ENCODE measurements at places on chromosomes 4 and X. TPM values are rescaled to one million over a fixed set of nuclear protein-coding genes. Genes with fewer than 3 reads are reported as not detected.

DNA sequence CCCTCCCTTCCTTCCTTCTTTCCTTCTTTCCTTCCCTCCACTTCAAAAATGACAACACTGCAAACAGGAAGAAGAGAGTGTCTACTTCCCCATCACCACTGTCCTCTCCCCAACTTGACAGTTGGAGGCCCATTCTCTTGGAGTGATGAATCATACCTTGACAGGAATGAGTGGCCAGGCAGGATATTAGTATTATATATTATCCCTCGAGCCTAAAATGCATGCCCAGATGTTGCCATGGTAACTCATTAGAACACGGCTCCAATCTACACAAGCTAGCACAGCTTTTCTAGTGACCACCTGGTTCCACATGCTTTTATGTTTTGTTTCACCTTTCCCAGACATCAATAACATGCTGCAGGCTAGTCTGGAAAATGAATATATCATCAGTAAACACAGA is 71.3 kb upstream of the LHFPL1 start:
- H3K4me3 ChIP-seq: no peak overlapping the region
- H3K4me1 ChIP-seq: no peaks in the 10 kb centered on the region
- no peak for DNase-seq
- H3K27ac ChIP-seq: no peak overlapping the region
- no peaks in the 10 kb centered on the region for H3K27me3 ChIP-seq

GRCh38 chrX:77640702-77641101 is 145.3 kb downstream of the ATRX start:
- H3K4me3 ChIP-seq: no peak overlapping the region
- no peaks in the 10 kb centered on the region for H3K4me1 ChIP-seq
- no peak overlapping the region for H3K27ac ChIP-seq
- H3K27me3 ChIP-seq: no peaks in the 10 kb centered on the region
- no peak for DNase-seq

DNA sequence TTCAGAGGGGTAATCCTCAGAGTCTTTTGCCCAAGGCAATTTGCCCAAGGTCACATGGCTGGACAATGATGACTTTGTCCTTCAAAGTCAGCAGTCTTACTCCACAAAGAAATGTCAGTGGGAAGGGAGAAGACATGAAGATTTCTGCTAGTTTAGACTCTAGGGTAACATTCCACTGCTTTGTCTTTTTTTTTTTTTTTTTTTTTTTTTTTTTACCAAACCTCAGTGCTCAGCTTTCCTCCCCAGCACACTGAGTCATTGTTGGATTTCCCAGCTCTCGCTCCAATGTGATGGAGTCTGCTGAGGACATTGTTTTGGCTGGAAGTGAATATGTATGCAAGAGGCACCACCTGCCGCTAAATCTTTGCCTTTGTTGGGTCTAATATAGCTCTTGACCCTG is 7.2 kb upstream of the C1QTNF7 start:
- no peaks in the 10 kb centered on the region for H3K27me3 ChIP-seq
- H3K4me3 ChIP-seq: no peak overlapping the region
- no peak overlapping the region for H3K27ac ChIP-seq
- H3K4me1 ChIP-seq: no peaks in the 10 kb centered on the region
- no peak for DNase-seq

DNA sequence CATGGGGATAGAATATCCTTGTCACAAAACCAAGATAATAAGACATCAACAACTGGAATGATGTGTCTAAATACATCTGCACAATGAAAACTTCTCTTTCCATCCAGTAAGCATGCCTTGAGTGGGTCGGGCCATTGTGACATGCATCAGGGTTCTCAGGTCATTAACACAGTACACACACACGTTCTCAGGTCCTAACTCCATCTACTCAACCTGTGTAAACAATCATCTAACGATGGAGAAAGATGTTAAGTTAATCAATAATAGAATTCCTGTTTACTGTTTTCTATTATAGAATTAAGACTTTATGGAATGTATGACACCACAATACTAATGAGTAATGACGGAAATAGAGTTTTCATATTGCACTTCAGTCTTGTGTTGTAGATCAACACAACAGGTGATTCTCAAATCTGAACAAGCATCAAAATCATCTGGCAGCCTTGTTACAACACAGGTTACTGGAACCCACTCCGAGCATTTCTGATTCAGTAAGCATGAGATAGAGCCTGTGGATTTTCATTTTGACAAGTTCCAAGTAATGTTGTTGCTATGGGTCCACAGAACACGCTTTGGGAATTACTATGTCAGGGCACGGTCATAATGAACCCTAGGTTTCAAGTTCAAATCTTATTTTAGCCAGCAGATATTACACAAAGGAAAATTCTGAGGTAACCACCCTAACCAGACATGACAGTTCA is 315.8 kb upstream of the TEX13C start:
- no peak overlapping the region for H3K27ac ChIP-seq
- H3K4me3 ChIP-seq: no peak overlapping the region
- no peaks in the 10 kb centered on the region for H3K4me1 ChIP-seq
- no peaks in the 10 kb centered on the region for H3K27me3 ChIP-seq
- H3K36me3 ChIP-seq: no peaks in the 10 kb centered on the region

GRCh38 chr4:140238351-140239056 is 84.5 kb upstream of the MAML3 start:
- no peak for DNase-seq
- peaks cover 16% of the 10 kb centered on the region for H3K27me3 ChIP-seq
- H3K4me1 ChIP-seq: peaks cover 21% of the 10 kb centered on the region
- H3K4me3 ChIP-seq: no peak overlapping the region
- H3K27ac ChIP-seq: no peak overlapping the region
- no peaks in the 10 kb centered on the region for H3K36me3 ChIP-seq

- H3K4me3 ChIP-seq: no peak overlapping the region
- no peaks in the 10 kb centered on the region for H3K27me3 ChIP-seq
- H3K36me3 ChIP-seq: no peaks in the 10 kb centered on the region
- H3K27ac ChIP-seq: no peak overlapping the region
Measured at GRCh38 chrX:68416592-68416991, 16.7 kb downstream of the OPHN1 start.

The NHS gene
- 0.03 TPM for total RNA-seq

The SPANXC gene
- not detected for total RNA-seq

The MND1 gene
- not detected for total RNA-seq

DNA sequence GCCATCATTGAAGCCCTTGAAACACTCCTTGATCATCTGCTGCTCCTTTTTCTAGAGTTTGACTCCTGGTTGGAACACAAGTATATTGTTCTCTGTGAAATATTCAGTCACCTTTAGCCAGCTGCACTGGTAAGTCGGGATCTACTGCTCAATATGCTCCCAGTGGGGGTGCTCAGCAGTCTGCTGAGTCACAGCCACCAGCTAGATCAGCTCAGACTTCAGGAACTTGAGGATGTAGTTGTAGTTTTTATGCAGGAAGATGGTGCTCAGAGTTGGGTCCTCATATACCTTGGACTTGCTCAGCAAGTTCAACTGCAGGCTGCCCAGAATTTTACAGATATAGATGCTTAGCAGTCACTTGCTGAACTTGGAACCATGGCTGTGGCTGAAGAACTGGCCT is 202.5 kb upstream of the RPL34 start:
- DNase-seq: no peak
- no peaks in the 10 kb centered on the region for H3K4me1 ChIP-seq
- no peak overlapping the region for H3K4me3 ChIP-seq
- H3K27me3 ChIP-seq: no peaks in the 10 kb centered on the region

All from T-cell (primary cell).